Fibroblast of skin of left biceps (primary cell): ENCODE measurements at places on chromosomes 3 and 15.

- DNase-seq, result no peak
Measured at GRCh38 chr3:32411442-32411841, 19.8 kb downstream of the CMTM7 start.

DNA sequence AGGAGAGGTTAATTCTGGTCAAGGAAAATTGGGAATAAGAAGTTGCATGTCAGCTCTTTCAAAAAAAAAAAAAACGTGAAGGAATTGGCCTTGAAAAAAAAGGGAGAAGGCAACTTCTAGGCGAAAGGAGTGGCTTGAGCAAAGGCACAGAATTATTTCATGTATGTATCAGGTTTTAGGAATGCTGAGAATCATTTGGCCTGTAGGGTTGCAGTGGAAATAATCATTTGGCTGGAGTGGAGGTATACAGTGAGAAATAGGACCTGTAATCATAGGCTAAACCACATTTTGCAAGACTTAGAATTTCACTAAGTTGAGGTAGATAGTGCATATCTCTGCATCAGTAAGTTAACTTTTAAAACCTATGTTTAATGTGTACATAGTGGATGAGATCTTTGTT, 54.9 kb downstream of the EPHA6 start:
- DNase-seq, result no peak

DNA sequence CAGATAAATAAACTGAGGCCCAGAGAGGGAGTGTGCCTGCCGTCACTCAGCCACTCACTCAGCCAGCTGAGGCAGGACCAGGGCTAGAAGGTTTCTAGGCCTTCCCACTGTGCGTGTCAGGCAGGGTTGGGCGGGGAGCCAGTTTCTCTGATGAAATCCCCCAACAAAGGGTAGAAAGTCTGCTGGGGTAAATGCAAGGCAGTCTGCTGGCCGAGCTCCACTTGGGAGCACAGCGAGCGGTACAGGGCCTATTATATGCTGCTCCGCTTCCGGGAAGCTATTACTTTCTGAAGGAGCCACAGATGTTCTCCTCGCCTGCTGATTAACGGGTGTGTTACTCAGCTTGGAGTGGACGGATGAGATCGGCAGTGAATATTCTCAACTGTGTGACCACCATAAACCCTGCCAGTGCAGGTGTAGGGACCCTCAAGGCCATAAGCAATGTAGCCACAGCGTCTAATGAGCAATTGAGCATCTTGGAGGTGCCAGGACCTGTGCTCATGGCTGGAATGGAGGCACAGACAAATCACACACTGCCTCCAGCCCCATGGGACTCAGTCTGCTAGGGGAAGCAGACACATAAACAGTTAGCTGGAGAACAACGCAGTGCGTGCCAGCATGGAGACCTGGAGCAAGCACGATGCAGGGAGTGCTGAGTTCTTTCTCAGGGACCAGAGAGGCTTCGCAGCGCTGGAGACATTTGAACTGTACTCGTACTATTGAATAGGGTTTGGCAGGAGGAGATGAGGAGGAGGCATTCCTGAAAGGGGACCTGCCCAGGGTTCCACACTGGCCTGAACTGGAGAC, 42.1 kb downstream of the CORO2B start:
- DNase-seq, result peak; percentile 96

DNA sequence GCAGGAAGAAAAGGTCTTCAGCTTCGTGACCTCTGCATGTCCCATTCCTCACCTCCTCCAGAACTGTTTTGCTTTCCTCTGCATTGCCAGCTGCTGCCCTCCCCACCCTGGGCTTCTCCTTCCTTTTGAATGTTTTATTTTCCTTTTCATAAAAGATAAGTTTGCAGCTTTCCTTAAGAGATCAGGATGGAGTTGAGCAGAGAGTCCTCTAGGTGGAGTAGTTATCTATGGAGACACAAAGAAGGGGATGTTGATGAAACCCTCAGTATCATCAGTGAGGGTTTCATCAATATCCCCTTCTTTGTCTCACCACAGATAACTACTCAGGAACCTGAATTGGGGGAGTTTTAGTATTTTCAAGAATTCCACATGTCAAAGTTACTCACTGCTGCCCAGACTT, 19.0 kb upstream of the SLC25A36 start:
- DNase-seq, result no peak

- DNase-seq, result no peak
Measured at GRCh38 chr15:29123991-29124390, 145.6 kb downstream of the NSMCE3 start.

DNA sequence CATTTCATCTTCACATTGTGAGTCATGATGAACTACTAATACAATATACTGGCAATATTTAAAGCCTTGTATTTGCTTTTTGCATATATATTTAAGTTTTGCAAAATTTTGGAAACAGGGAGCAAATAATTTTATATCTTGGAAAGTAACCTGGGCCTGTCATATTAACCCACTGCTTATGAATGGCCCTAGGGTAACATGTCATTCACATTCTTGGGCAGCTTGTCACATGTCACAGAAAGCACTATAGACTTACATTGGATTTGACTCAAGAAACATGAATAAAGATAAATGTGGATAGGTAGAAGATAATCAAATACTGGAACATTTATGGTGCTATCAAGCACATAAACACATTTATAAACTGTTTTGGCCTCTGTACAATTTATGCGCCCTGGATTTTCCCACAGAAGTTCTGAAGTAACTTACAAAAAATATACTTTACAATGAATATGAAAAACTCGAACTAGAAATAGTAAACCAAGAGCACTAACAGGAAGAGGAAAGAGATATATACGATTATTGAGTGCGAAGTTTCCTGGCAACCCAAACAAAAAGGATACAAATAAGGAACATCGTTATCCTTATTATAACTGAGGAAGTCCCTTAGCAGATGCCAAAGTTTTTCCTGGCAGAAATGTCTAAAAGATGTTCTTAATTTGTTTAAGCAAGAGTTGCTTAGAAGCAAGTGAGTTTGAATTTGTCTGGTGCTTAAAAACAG, 257.2 kb downstream of the RBMS3 start:
- no peak for DNase-seq

GRCh38 chr15:56393277-56393676, 28.1 kb downstream of the TEX9 start:
- DNase-seq, result no peak

DNA sequence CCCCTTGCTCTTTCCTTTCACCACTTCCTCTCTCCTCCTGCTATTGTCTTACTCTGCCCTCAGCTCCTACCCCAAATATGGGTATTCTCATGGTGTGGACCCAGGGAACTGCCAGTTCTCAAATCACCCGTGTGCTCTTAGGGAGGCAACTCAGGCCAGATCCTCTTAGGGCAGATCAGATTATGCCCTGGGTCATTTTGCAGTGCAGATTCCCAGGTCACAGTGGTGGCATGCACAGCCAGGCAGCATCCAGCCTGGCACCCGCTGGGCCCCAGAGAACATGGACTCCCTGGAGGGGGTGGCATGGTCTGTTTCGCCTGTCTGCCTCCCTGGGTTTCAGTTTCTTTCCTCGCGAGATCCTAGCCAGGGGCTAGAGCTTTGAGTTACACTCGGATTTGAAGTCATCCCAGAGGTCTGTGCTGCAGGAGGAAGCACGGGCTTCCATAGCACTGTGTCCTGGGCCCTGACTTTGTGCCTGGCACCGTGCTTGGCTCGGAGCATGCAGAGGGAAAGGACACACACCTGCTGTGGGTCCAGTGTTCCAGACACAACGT, 96.1 kb downstream of the TOP2B start:
- no peak for DNase-seq

- no peak for DNase-seq
Measured at GRCh38 chr15:95615436-95615835, 715.1 kb upstream of the NR2F2 start.

DNA sequence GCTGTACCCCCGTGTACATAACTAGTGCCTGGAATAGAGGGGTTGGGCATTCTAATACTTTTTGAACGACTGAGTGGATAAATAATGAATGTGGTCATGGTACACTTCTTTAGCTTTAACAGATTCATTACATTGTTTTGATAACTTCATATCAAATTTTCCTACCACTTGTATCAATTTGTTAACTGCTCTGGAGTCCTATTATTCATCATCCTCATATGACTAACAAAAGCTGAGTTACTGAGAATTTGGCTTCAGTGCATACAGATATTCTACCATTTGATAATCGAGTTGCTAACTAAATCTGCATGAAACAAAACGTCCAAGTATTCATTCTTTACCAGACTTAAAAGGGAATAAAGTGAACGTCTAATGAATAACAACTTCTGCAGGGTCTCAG, 31.7 kb downstream of the FRMD5 start:
- no peak for DNase-seq

DNA sequence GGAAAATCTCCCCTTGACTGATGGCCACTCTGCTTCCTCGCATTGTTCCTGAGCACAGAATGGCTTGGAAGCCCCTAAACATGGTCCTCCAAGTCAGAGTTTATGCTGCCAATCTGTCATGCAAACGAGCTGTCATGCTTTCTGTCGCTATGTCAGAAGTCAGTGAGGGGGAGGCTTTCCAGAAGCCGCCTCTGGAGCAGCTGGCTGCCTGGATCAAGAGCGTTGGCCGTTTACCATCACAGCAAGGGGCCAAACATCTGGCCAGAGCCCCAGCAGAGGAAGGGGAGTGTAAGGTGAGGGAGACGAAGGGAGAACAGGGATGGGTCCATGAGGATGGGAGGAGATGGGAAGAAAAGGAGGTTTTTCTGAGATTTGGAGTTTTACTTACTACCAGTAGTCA, 372.6 kb upstream of the NR2F2 start:
- DNase-seq, result no peak

DNA sequence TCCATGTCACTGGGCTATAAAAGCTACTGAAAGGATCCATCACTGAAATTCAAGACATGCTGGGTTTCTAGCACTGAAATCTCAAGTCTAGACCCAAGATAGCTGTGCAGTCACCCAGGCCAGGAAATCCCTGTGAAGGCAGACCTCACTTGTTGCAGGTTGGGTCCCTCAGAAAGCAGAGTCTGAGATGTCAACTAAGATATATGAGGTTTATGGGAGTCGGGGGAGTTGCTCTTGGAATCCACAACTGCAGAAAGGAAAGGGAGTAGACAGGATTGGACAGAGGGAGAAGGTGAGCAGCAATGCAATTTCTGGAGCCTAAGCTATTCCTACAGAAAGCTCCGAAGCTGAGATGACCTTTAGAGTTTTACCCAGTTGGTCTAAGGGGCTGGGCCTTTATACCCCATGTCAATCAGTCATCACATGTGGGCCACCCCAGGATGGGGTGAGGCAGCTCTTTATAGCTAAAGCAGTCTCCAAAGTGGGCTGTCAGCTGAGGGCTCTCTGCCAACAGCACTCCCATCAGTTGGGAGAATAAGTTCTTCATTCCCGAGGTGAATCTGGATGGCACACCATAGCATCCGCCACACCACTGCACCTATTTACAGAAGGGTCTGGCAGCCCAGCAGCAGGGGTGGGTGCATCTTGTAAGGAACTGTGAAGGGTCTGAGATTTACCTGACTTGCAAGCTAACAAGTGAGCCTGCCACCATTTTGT, 52.3 kb upstream of the ACVR2B start:
- no peak for DNase-seq

GRCh38 chr3:47440131-47440530, 35.6 kb downstream of the SCAP start:
- no peak for DNase-seq

DNA sequence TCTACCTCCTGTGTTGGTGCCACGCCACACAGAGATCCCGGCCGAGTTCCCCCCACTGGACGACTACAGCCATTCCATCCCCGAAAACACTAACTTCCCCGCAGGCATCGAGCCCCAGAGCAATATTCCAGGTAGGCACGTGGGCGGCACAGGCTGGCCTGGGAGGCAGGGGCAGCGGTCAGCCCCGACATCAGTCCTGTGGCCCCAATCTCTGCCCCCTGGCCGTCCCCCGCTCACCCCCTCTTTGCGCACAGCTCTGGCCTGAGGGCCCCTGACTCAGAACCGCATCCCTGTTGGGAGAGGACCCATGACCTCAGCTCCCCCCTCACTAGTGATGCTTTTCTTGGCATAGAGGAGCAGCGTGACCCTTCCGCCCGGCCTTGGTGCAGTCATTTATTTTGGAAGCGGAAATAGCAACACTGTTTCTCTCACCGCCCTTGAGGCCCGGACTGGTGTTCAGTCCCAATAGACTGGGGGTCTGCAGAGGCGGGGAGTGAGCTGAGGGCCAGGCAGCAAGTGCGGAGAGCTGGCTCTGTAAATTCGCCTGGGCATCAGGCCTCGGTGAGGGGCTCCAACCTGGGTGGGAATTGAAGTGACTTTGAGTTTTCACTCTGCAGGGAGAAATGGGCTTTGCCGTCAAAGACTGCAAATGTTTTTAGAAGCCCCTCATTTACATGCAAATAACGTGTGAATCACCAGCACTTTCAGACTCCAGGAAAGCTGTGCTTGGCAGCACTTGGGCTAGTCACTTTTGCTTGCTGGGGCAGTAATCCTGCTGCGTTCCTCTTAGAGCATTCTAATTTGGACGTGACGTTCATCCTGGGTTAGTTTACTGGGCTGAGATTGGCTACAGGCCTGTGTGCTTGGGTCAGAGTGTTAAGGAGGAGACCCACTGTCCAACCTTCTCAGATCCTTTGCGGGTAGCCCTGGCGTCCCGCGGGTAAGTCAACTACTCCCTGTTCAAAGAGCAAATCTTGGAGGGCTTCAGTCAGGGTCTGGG, 88.9 kb downstream of the AAGAB start:
- DNase-seq, result no peak

- DNase-seq, result no peak
Measured at GRCh38 chr3:23565041-23565775, 240.5 kb upstream of the UBE2E1 start.

GRCh38 chr3:8554696-8555095, 53.1 kb downstream of the LMCD1 start:
- no peak for DNase-seq

DNA sequence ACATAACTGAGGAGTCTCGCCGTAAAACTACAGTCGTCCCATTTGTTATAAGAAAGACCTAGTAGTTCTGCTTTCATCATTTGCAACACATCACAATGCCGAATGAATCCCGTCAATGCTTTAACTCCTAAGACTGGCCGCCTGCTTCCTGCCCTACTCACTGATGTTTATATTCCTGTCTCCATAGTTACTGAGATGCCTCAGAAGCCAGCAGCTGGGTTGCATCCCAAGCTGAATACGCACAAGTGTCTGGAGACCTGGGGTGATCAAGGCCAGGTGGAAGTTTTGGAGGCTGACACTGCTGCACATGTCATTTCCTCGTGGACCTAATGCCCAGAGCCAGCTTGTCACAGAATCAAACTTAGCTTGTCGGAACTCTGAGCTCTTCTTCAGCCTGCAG, 95.2 kb upstream of the UBE2E1 start:
- DNase-seq, result peak; percentile 54

DNA sequence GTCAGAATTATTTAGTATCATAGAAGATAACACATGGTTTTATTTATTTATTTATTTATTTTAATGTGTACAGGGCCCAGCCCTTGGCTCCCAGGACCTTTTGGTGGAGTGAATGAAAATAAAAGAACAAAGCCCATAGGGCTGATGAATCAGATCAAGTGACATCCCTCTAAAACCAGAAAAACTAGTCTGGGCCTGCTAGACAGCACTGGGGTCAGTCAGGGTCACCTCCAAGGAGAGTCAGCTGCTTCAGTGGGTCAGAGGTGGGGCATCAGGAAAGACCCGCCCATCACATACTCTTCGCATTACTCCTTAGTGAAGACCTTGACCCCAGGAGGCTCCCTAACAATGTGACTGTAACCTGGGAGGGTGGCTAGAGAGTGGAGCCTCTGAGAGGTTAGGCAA, 12.8 kb downstream of the PPCDC start:
- DNase-seq, result no peak
